ENCODE measurements at places on chromosomes 5 and 9. TPM values are rescaled to one million over a fixed set of nuclear protein-coding genes. Genes with fewer than 3 reads are reported as not detected.
A peak's percentile ranks its signal among the peaks of the same experiment; 100 is the strongest.

GRCh38 chr5:147675168-147675567 is 107.4 kb downstream of the JAKMIP2 start:
- DNase-seq, result no peak

- DNase-seq, result no peak
These were observed 25.1 kb downstream of the CARTPT start for GRCh38 chr5:71744009-71744790.

- DNase-seq, result no peak
These were observed 953 bp downstream of the UBE2QL1 start for GRCh38 chr5:6449465-6450158.

GRCh38 chr5:1799110-1799601 is 481 bp downstream of the MRPL36 start:
- DNase-seq, result peak; percentile 32

SLC45A2 gene
- 1.1 TPM for total RNA-seq

SPATA31C1 gene
- not detected for total RNA-seq

GRCh38 chr5:86878250-86878649 is 260.5 kb downstream of the COX7C start:
- no peak for DNase-seq

DNA sequence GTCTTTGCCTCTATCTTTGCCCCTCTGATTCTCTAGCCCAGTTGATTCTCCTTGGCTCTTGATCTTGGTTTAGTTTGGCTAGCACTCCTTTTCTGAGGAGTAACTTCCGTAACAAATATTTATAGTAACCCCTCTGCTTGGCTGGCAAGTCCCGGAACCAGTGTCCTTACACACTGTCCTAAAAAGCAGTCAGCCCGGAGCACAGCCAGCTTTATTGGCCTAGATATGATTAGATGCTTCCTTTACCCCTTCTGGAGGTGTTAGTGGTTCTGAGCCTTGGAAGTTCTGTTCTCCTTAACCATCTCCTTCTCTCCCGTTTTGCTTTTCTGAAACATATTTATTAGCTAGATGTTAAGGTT is 17.0 kb upstream of the MSMP start:
- no peak for DNase-seq

KCNN2 gene
- not detected for total RNA-seq

Data from Caco-2 (cell line).